ENCODE measurements at places on chromosomes 11 and 22.

DNA sequence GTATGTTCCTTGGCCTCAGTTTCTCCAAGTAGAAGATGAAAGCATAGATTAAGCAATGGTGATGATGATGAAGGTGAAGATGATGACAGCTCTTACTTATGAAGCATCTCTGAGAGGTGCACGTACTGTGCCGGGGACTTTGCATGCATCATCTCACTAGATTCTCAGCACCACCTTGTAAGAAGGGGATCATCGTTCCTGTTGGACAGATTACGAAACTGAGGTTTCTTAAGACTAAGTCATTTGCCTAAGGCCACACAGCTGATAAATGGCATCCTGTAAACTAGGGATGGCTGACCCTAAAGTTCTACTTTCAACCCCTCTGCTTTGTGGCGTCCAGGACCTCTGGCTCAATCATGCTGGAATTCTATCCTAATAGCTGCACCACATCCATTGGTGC, 8.7 kb downstream of the MS4A15 start:
- DNase-seq, result no peak
- H3K27ac ChIP-seq, result no peak overlapping the region
- no peaks in the 10 kb centered on the region for H3K4me1 ChIP-seq
- H3K27me3 ChIP-seq, result no peaks in the 10 kb centered on the region
- no peak overlapping the region for H3K4me3 ChIP-seq
- no peaks in the 10 kb centered on the region for H3K36me3 ChIP-seq

- H3K4me1 ChIP-seq, result no peaks in the 10 kb centered on the region
- no peak overlapping the region for H3K27ac ChIP-seq
- no peaks in the 10 kb centered on the region for H3K36me3 ChIP-seq
- no peak overlapping the region for H3K4me3 ChIP-seq
- H3K27me3 ChIP-seq, result no peaks in the 10 kb centered on the region
- no peak for DNase-seq
These were observed 2.3 kb downstream of the GAB2 start for GRCh38 chr11:78415338-78415737.

DNA sequence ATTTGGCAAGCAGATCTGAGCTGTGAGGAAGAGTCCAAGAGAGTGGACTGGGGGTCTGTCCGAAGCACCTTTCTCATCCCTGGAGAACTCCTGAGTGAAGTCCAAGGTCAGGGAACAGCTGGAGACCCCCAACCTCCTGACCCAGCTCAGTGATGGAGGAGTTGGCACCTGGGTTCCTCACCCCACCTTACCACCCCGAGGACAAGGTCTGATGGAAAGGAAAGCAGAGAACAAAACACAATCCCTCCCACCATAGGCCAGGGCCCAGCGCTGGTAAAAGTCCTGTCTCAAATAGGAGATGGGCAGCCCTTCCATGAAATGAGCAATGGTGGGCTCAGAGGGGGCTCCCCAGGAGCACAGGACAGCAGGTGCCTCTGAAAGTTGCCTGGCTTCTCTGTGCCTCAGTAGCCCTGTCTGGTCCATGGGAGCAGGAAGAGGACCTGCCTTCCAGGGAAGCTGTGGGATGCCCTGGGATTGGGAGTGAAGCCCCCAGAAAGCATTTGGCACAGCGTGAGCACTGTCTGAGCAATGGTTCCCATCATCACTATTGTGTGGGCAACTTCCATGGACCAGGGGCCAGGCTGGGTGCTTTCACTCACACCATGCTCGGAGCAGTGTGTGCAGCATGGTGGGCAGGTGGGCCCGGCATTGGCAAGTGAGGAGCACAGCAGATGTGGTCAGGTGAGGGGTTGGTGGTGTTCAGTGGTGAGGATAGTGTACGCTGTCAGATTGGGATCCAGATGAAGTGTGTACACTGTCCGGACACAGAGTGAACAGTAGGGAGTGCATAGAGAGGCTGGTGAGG, 7.5 kb downstream of the TRIM29 start:
- DNase-seq, result no peak
- no peaks in the 10 kb centered on the region for H3K4me1 ChIP-seq
- H3K27ac ChIP-seq, result no peak overlapping the region
- H3K27me3 ChIP-seq, result no peaks in the 10 kb centered on the region

DNA sequence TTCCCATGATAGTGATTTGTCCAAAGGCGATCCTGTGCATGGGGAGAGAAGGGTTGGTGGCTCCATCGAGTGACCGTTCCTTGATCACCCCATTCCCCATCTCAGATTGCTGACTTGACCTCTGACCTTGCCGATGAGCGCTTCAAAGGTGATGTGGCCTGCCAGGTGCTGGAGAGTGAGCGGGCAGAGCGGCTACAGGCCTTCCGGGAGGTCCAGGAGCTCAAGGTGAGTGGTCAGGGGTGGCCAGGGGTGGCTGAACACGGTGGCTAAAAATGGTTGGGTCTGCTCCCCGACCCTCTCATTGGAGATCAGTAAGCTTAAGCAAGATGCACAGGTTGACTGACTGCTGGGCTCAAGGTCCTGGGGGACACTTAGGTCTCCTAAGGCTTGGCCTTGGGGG, 148.7 kb downstream of the MYO18B start:
- H3K36me3 ChIP-seq, result no peaks in the 10 kb centered on the region
- no peak for DNase-seq
- no peak overlapping the region for H3K4me3 ChIP-seq
- no peaks in the 10 kb centered on the region for H3K4me1 ChIP-seq
- H3K27ac ChIP-seq, result no peak overlapping the region
- H3K27me3 ChIP-seq, result no peaks in the 10 kb centered on the region

- DNase-seq, result no peak
- H3K4me1 ChIP-seq, result no peaks in the 10 kb centered on the region
- H3K27ac ChIP-seq, result peak overlapping the region; percentile 49
- H3K4me3 ChIP-seq, result no peak overlapping the region
- no peaks in the 10 kb centered on the region for H3K27me3 ChIP-seq
- H3K36me3 ChIP-seq, result no peaks in the 10 kb centered on the region
These were observed 66.8 kb downstream of the PRR5L start for GRCh38 chr11:36362902-36363301.

DNA sequence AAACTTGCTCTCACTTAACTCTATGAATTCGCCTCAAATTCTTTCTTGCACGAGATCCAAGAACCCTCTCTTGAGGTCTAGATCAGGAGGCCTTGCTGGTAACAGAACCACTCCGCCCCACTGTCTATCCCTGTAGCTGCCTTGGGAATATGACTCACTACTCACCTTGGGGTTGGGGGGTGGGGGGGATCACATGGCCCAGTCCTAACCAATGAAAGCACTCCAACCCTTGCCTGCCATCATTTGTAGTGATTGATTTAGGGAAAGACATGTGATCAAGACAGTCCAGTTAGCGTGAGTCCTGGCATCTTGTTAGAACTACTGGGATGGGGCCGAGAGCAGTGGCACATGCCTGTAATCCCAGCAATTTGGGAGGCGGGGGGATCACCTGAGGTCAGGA, 4.8 kb upstream of the MRTFA start:
- H3K36me3 ChIP-seq, result no peaks in the 10 kb centered on the region
- no peak overlapping the region for H3K27ac ChIP-seq
- DNase-seq, result no peak
- no peaks in the 10 kb centered on the region for H3K27me3 ChIP-seq

- H3K4me3 ChIP-seq, result no peak overlapping the region
- no peaks in the 10 kb centered on the region for H3K27me3 ChIP-seq
- no peaks in the 10 kb centered on the region for H3K36me3 ChIP-seq
- no peak for DNase-seq
These were observed 6.4 kb upstream of the CEP295 start for GRCh38 chr11:93655047-93655446.

- H3K27me3 ChIP-seq, result no peaks in the 10 kb centered on the region
- H3K36me3 ChIP-seq, result no peaks in the 10 kb centered on the region
- H3K4me1 ChIP-seq, result no peaks in the 10 kb centered on the region
These were observed 87.3 kb downstream of the CCDC73 start for GRCh38 chr11:32706985-32707741.

DNA sequence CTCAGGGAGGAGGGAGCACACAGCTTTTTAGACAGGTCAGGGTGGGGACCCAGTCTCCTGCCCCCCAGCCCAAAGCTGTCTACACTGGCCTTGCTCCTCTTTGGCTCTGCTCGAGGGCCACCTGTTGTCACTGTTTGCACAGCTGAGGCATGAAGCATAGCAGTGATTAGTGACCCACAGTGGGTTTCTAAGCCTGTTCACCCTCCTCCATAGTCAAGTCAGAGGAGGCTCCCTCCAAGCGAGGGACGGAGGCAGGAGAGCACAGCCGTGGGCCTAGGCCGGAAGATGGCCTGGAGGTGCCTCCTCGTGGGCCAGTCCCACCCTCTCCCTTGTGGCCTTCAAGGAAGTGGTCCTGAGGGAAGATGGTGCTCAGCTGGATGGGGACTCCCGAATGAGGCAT, 241.1 kb downstream of the GRIK4 start:
- H3K27ac ChIP-seq, result no peak overlapping the region
- no peaks in the 10 kb centered on the region for H3K36me3 ChIP-seq
- no peaks in the 10 kb centered on the region for H3K27me3 ChIP-seq
- no peak for DNase-seq
- H3K4me3 ChIP-seq, result no peak overlapping the region

GRCh38 chr22:46338636-46339035, 3.1 kb downstream of the TRMU start:
- no peaks in the 10 kb centered on the region for H3K27me3 ChIP-seq
- H3K27ac ChIP-seq, result no peak overlapping the region

GRCh38 chr22:45600790-45601730, 70.6 kb upstream of the ATXN10 start:
- H3K36me3 ChIP-seq, result no peaks in the 10 kb centered on the region
- no peak overlapping the region for H3K27ac ChIP-seq
- DNase-seq, result no peak

DNA sequence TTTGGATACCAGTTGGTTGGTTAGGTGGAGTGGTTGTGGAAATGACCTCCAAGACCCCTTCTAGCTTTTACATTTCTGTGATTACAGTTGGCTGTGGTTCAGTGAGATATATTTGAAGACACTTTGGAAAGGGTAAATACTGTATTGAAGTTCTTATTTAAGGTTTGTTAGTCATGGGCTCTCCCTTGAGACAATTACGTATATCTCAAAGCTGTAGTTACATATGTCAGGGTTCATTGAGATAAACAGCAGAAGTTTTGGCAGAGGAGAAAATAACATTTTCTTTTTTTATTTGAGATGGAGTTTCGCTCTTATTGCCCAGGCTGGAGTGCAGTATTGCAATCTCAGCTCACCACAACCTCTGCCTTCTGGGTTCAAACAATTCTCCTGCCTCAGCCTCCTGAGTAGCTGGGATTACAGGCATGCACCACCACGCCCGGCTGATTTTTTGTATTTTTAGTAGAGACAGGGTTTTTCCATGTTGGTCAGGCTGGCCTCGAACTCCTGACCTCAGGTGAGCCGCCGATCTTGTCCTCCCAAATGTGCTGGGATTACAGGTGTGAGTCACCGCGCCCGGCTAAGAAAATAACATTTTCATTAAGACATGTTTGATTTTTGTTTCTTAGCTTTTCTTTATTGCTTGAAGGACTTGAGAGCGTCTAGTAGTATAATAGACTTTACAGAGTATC, 1.9 kb downstream of the RNF121 start:
- H3K27ac ChIP-seq, result no peak overlapping the region
- H3K36me3 ChIP-seq, result no peaks in the 10 kb centered on the region
- DNase-seq, result no peak
- H3K27me3 ChIP-seq, result no peaks in the 10 kb centered on the region
- H3K4me1 ChIP-seq, result peaks cover 3% of the 10 kb centered on the region
- no peak overlapping the region for H3K4me3 ChIP-seq

Measured in colonic mucosa (tissue), 4 donors.